ENCODE measurements at places on chromosomes 5 and 9. TPM values are rescaled to one million over a fixed set of nuclear protein-coding genes. Genes with fewer than 3 reads are reported as not detected.

DNA sequence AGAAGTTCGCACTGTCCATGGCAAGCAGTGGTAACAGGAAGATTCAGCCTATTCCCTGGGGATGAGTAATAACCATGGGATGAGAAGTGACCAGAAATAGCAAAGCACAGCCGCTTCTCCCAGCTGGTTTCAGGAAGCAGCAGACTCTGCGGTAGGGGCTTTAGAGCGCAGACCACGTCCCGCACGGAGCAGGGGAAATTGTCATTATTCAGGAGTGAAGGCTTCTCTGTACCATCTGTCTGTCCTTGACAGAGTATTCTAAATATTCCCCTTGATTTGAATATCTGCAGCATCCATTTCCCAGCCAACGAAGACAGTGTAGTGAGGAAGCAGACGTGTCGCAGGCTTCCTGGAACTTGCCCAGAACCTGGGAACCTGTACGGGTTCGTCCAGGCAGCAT is 159.6 kb downstream of the NXNL2 start:
- peak; percentile 80 for DNase-seq

DNA sequence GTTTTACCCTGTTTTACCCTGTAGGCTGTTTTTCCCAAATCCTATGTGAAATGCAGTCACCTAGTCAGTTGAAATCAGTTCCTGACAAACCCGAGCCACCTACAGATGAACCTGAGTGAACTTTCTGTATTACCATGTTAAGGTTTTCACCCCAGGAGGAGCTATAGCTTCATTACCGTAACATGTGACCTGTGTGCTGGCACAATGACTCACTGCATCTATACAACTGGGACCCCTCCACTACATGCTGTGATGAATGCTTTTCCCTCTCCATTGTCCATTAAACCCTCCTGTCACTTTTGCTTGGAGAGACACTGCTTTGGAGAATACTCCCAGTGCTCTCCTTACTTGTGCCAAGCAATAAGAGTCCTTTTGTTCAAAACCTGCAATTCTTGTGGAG is 1974.8 kb downstream of the EFNA5 start:
- no peak for DNase-seq

- peak; percentile 65 for DNase-seq
Measured at GRCh38 chr9:111405701-111406100, 75.7 kb upstream of the OR2K2 start.

DNA sequence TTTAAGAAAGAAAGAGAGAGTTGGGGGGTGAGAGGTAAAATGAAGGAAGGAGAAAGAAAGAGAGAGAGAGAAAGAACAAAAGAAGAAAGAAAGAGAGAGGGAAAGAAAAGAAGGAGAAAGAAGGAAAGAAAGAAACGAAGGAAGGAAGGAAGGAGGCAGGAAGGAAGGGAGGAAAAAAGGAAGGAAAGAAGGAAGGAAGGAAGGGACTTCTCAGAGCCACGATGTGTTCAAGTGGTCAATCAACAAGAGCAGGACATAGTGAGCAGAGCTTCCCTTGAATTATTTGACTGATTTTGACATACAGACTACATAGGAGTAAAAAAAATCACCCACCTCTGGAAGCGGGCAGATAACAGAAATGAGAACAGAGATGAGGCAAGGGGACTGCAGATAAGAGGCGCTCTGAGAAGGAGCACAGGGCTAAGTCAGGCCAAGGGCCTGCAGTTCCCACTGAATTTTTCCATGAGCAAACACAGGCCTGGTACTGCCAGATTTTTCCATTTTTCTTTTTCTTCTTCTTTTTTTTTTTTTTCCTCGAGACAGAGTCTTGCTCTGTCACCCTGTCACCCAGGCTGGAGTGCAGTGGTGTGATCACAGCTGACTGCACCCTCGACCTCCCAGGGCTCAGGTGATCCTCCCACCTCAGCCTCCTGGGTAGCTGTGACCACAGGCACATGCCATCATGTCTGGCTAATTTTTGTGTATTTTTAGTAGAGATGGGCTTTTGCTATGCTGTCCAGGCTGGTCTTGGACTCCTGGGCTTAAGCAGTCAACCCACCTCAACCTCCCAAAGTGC is 77.7 kb upstream of the IL17B start:
- no peak for DNase-seq

DNA sequence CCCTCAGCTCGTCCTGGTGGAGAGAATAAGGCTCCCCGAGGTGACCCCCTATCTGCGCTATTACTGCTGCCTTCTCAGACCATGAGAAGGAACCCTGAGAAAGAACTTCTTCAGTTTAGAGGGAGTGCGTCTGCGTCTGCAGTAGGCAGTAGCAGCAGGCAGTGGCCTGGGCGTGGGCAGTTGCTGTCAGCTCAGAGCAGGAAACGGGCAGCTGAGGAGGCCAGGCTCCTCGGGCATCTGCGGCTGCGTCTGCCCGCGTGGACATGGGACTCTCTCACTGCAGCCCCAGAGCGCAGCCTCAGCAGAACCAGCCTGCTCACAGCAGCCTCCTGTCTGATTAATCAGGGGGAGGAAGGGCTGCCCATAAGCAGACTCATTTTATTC is 49.8 kb upstream of the FCN1 start:
- DNase-seq = peak; percentile 3

DNA sequence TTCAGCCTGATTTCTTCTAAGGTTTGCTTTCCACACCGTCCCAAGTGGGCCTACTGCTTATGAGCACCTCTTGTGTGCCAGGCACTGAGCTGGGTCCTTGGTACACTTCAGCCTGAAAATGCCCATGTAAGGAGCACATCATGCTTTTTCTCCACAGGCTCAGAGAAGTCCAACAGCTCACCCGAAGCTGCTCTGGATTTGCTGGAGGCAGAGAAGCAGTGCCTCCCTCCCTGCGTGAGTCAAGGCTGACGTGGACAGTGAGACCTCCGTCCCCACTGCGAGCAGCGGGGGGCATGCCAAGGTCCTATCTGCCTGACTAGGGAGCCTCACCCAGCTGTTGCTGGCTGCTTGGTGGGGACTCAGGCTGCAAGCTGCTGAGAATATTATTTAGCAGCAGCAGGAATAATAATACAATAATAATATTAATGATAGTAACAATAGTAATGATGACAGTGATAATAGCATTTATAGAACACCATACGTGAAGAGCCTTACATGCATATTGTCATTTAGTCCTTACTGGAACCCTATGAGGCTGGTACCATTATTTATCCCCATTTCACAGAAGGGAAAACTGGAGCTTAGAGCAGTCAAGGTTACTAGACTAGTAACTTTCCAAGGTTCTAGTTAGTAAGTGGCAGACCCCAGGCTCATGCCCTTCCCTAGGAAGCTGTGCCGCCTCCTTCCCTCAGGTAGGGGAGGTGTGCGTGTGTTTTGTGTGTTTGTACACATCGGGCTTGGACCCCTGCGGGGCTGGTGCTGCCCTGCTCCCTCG is 194.8 kb downstream of the HSPA4 start:
- DNase-seq = peak; percentile 42

GRCh38 chr9:110186254-110186653 is 21.7 kb downstream of the C9orf152 start:
- no peak for DNase-seq

- DNase-seq = no peak
Measured at GRCh38 chr5:179239256-179240135, 105.8 kb downstream of the ADAMTS2 start.

DNA sequence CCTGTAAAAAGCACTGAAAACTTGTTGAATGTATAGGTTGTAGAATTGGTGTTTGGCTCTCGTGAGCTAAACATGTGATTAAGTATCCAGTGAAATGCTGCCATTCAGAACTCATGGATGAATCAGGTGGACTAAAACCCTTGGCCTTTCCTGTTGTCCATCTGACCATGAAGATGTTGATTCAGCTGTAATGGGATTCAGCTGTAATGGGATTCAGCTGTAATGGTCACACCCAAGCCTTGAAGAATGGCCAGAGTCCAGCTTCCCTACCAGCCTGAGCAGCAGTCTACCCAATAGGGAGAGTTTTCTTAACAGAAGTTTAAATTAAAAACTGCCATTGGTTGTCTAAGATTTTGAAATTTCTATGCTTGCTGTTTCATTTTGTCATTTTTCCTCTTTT is 18.1 kb downstream of the MAMDC2 start:
- peak; percentile 95 for DNase-seq

The PITX1 gene
- total RNA-seq = 2.2 TPM

The HRCT1 gene
- total RNA-seq = 2.1 TPM

DNA sequence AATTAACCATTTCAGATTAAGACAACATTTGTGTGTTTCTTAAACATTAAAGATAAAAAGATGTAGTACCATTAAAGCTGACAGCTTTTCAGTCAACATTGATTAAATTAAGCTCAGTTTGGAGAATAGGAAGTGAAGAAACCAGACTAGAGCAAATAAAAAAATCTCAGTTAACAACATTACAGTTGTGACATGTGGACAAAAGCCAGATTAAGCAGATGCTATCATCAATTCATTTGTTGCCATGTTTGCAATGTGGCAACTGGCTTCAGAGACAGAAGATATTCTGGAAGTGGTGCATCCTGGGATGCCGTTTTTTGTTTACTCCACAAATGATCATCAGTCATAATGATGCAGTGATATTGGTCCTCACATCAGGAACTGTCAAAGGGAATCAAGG is 70.3 kb upstream of the CNTLN start:
- peak; percentile 31 for DNase-seq

The FAM81B gene
- total RNA-seq = not detected

GRCh38 chr5:125870256-125870655 is 553.0 kb upstream of the GRAMD2B start:
- no peak for DNase-seq

The CCDC183 gene
- 1.4 TPM for total RNA-seq

GRCh38 chr5:32473072-32473471 is 28.5 kb upstream of the ZFR start:
- no peak for DNase-seq

The ADAMTS2 gene
- 24.1 TPM for total RNA-seq

- no peak for DNase-seq
Measured at GRCh38 chr9:31677415-31677814, 707.0 kb upstream of the ACO1 start.

DNA sequence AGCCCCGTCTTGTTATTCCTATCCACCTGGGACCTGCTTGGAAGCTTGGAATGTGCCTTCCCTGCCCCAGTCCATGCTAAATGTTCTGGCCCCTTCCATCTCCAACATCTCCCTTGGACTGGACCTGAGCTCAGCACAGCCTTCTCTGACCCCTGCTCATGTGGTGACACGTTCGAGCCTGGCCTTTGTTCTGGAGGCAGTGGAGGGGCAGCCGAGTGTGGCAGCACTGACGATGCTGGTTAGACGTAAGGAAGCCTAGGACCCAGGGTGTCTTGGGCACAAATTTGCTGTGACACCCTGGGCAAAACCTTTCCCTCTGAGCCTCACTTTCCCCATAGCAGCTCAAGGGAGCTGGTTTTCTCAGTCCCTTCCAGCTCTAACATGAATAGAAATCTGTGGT is 3.9 kb downstream of the SPACA9 start:
- DNase-seq = no peak

The DEPDC1B gene
- 20.9 TPM for total RNA-seq

The TRAF1 gene
- 0.90 TPM for total RNA-seq

DNA sequence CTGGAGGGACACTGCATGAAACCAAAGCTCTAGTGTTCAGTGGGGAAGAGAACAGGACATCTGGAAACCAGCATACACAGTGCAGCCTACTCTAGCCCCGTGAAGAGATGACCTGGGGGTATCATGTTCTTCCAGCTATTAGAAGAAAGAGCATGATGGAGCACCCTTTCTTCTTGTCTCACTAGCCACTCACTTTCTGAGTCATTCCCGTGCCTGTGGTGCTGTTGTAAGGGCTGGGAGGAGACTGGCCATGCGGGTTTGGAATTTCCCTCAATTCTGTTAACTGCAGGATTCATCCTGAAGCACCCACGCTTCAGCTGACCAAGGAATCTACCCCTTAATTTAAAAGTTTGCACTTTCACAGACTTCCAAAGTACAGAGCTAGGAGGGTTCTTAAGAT is 137.0 kb downstream of the COL23A1 start:
- no peak for DNase-seq

DNA sequence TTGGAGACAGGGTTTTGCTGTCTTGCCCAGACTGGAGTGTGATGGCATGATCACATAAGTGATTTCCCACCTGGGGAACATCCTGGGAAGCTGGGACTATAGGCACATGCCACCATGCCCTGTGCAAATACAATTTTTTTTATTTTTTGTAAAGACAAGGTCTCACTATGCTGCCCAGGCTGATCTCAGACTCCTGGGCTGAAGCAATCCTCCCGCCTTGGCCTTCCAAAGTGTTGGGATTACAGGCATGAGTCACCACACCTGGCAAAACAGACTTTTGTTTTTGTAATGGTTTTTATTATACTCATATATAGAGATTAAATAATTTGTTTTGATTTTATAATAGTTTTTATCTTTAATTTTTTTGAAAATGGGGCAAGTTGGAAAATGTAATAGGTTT is 14.7 kb downstream of the DNAJC25 start:
- DNase-seq = peak; percentile 27

- DNase-seq = no peak
Measured at GRCh38 chr9:122832194-122832593, 3.8 kb upstream of the PDCL start.

The ZNF354C gene
- total RNA-seq = 5.2 TPM

- DNase-seq = no peak
Measured at GRCh38 chr5:141529873-141530272, 41.0 kb downstream of the PCDHGC5 start.

GRCh38 chr5:102874054-102874453 is 118.9 kb downstream of the PAM start:
- DNase-seq = no peak

DNA sequence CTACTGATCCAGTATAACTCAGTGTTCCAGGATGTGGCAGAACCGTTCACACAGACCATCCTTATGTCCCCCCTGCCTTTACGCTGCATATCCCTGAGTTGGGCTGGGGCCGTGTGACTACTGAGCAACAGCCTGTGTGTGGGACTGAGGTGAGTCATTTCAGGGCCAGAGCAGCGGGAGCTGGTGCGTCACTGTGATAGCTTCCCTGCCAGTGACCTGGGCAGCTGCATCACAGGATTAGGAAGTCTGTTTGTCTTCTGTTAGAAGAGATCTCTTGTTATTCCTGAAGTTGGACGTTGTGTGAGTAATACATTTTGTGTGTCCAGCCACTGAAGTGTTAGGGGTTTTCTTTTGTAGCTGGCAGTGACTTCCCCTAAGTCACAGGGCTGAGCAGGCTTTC is 35.6 kb downstream of the TPPP start:
- DNase-seq = peak; percentile 95

The ADAMTS12 gene
- 11.6 TPM for total RNA-seq

The GABBR2 gene
- not detected for total RNA-seq

DNA sequence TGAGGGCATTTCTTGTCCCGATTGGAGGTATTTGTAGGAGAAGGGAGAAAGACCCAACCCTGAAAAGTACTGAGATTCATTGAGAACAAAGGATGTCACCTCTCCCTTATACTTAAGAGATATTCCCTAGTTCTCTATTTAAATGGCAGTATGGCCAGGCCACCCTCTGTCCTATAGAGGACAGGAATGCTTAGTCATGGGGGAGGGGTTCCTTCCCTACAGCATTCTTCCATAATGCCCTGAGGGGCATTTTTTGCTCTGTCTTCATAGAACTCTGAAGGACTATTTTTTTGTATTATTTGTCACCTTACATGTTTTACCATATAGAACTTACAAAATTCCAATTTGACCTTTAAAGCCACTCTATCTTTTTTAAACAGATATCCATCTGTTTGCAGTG is 176.3 kb downstream of the TMEM161B start:
- no peak for DNase-seq

- DNase-seq = no peak
Measured at GRCh38 chr9:89978185-89978584, 373.4 kb downstream of the GADD45G start.

The SLC2A6 gene
- 16.6 TPM for total RNA-seq

The CERCAM gene
- total RNA-seq = 117 TPM

The FAM78A gene
- total RNA-seq = 1.7 TPM

GRCh38 chr9:91291866-91292265 is 69.9 kb downstream of the AUH start:
- DNase-seq = no peak

The MAMDC2 gene
- 42.1 TPM for total RNA-seq

- DNase-seq = no peak
Measured at GRCh38 chr9:7370988-7371387, 428.6 kb downstream of the DMAC1 start.

Measured in LHCN-M2 (cell line).